HuH-7 (cell line): ENCODE measurements at places on chromosomes 3 and 15.

- DNase-seq, result no peak
These were observed 19.9 kb downstream of the CIP2A start for GRCh38 chr3:108569336-108569735.

DNA sequence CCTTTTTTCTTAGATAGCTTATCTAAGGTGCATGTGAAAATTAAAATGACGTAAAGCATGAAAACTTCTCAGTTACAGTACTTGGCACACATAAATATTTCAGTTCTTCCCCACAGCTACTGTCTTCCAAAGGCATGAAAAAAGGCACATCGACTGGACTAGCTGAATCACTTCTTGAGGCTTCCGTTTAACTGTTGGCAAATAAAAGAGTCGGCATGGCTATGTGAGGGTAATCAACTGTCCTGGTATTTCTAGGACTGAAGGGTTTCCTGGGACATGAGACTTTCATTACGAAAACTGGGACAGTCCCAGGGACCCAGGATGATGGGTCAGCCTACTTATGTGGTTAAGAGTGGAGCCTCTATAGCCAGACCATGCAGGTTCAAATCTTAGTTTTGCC is 168.2 kb downstream of the TPRG1 start:
- DNase-seq, result no peak

DNA sequence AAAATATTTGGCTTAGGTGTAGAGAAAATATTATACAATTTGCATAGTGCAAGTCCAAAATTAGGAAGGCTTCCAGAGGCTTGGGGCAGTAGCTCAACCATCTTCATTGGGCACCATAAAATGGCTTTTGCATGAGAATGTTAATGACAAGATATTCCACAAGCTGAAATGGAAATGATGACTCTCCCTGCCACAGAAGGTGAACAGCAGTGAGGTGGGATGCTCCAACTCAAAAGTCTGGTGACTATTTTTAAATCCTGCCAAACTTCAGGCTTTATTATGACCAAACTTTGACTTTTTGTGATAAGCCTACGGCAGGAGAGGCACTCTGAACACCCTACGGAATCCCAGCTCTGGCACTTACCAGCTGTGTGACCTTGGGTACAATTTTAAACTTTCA is 37.6 kb downstream of the ARHGEF3 start:
- no peak for DNase-seq

DNA sequence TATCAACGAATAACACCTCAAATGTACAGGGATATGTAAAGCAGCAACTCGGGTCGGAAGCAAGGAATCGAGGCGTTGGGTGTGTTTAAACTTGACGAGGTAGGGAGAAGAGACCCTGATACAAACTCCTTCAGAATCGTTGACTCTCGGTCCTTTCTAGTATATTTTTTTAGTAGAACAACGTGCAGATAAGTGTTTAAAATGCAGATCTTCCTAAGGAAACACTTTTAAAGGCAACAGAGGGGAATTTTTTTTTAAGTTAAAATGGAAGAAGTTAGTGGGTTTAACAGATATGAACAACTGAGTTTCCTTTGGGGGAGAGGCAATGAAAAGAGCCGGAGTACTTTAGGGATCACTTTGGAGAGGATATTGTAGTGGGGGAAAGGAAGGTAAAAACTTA is 1.1 kb upstream of the KPNA4 start:
- DNase-seq, result no peak

GRCh38 chr15:101641129-101641764 is 10.9 kb downstream of the TM2D3 start:
- peak; percentile 43 for DNase-seq

DNA sequence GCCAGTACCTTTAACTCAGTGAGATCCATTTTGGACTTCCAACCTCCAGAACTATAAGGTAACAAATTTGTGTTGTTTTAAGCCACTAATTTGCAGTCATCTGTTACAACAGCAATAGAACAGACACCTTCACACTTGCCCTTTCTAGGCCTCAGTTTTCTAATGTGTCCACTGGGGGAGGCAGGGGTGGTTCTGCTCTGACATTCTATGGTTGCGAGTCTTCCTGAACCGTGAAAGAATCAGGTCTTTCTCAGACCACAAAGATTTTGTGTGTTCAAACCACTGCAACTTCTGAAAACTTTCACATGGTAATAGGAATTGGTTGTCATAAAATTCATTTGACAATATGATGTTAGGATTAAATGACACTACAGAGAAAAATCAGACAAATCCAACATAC is 26.8 kb upstream of the CSTA start:
- no peak for DNase-seq

GRCh38 chr3:71087143-71088018 is 496.1 kb downstream of the FOXP1 start:
- DNase-seq, result no peak

GRCh38 chr3:9194509-9195184 is 54.8 kb downstream of the SRGAP3 start:
- peak; percentile 53 for DNase-seq

DNA sequence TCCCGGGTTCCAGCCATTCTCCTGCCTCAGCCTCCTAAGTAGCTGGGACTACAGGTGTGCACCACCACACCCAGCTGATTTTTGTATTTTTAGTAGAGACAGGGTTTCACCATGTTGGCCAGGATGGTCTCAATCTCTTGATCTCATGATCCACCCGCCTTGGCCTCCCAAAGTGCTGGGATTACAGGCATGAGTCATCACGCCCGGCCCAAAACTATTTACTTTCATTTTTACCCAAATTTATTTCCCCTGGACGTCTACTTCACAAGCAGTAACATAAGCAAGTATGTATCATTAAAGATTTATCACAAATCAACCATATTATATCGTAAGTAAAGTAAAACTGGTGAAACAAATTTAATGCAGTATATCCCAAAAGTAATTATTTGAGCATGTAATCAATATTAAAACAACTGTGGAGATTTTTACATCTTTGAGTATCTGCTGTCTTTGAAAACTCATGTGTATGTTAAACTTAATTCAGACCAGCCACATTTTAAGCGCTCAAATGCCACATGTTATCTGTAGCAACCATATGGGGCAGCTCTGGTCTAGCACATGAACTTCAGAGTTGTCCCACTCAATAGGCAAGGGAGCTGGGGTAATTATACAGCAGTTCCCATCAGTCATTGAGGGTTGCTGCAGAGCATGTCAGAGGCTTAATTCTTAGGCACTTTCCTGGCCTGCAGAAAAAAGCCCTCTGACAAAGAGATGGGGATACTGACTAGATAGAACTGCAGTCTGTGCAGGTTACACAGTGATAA is 185.7 kb upstream of the CTDSPL start:
- no peak for DNase-seq

- DNase-seq, result peak; percentile 17
These were observed 36.8 kb downstream of the ATP1B3 start for GRCh38 chr3:141913150-141913811.

GRCh38 chr3:113602836-113603235 is 70.5 kb downstream of the SIDT1 start:
- DNase-seq, result no peak

DNA sequence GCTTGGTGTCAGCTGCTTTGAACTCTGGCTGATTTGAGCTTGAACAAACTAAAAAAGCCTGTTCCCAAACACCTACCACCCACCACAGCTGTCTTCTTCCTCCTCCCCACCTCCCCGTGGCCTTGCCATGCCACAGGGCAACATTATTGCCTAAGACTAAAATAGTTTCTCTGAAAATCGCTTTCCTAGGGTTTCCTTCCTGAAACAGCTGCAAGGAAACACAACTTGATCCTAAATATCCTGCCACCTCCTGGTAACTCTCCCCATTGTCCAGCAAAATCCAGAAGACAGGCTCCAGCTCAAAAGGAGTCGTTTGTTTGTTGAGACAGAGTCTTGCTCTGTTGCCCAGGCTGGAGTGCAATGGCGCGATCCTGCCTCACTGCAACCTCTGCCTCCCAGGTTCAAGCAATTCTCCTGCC is 193.9 kb upstream of the TPM1 start:
- DNase-seq, result no peak

DNA sequence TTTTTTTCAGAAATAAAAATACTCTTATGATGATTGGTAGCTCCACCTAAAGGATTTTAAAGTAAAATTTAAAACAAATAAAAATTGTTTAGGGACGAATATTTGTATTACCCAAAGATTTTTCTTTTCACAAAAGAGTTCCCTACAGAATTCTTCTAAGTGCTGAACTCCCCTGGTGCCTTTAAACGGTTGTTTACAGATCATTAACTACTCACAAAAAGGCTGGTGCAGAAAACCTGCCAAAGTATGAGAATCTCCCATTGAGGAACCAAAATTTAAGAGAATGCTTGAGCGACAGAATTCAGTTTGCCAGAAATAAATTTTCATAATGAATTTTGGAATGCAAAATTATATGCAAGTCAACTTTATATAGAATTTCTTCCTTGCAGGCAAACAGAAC is 497.8 kb upstream of the NR2F2 start:
- no peak for DNase-seq

DNA sequence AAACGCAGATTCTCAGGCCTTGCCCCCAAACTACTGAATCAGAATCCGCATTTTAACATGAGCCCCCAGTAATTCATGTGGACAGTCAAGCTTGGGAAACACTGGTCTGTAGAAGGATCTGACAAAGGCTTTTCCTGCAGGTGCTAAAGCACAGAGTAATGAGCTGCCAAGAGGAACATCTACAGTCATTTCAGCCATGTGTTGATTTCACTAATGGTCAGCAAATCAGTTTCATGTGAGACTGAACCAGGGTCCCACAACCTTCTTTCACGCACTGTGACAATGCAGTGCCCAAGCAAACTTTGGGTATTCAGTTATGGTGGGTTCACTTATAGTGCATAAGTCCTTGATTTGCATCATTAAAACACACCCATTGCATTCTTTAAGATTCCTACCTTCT is 237.6 kb downstream of the TUSC7 start:
- DNase-seq, result no peak

- no peak for DNase-seq
These were observed 57.0 kb downstream of the KLF15 start for GRCh38 chr3:126300001-126300760.

- no peak for DNase-seq
These were observed 30.6 kb downstream of the CMTM7 start for GRCh38 chr3:32421991-32422859.

DNA sequence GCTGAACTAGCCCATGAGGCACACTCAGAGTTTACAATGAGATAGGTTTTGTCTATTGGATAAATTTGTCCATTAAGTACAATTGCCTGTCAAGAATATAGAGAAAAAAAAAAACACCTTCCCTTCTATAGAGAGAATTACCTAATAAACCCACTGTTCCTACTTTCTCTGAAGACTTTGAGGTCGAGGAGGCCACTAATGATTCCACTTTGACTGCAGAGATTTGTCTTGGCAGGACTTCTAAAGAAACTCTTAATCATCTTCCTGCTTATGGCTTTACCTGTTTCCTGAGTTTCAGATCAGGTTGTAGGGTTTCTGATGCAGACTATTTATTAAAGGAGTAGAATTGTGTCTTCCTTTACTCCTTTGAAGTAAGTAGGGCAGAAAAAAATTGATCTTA is 342.4 kb upstream of the KCNMB2 start:
- DNase-seq, result no peak

- no peak for DNase-seq
These were observed 147.5 kb downstream of the NFKBIZ start for GRCh38 chr3:101996832-101997231.

DNA sequence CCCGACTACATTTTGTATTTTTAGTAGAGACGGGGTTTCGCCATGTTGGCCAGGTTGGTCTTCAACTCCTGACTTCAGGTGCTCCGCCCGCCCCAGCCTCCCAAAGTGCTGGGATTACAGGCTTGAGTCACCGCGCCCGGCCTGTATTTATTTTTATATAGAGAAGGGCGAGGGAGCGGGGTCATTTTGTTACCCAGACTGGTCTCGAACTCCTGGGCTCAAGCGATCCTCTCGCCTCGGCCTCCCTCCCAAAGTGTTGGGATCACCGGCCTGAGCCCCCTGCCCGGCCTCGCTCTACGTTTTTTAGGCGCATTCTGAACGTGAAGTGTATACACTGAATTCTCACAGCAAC is 514 bp upstream of the PPP4R2 start:
- DNase-seq, result no peak

GRCh38 chr3:107377151-107377550 is at the start of gene CCDC54:
TSS of gene CCDC54 (plus strand) at chr3:107377439. CDS start at chr3:107377588, 149 bp downstream.
- no peak for DNase-seq
